ENCODE measurements at places on chromosomes 6 and 20. TPM values are rescaled to one million over a fixed set of nuclear protein-coding genes. Genes with fewer than 3 reads are reported as not detected.

Gene MICB
- 16.8 TPM for total RNA-seq

Gene TNFRSF6B
- total RNA-seq, result 619 TPM

Gene BHLHE23
- not detected for total RNA-seq

Gene GPX5
- not detected for total RNA-seq

Gene CCN2
- total RNA-seq, result 13.5 TPM

Gene SNX9
- 37.8 TPM for total RNA-seq

Gene OXT
- total RNA-seq, result not detected

Gene NRN1
- total RNA-seq, result 0.39 TPM

Gene FAM50B
- total RNA-seq, result 7.9 TPM

Gene DEFB124
- total RNA-seq, result not detected

Gene BIRC7
- total RNA-seq, result not detected

Gene DTNBP1
- 3.6 TPM for total RNA-seq

Gene PREX1
- 0.08 TPM for total RNA-seq

Gene EEF1A2
- not detected for total RNA-seq

Gene ARFGEF3
- total RNA-seq, result under 0.01 TPM

Gene CALHM6
- total RNA-seq, result 2.5 TPM

Gene FLOT1
- 26.1 TPM for total RNA-seq

Gene PI3
- 11.0 TPM for total RNA-seq

Gene LRRC73
- 0.16 TPM for total RNA-seq

Gene CD24
- total RNA-seq, result 175 TPM

Gene AKAP12
- total RNA-seq, result 10.9 TPM

Gene PPP1R3G
- 0.04 TPM for total RNA-seq

Gene ZGPAT
- 24.1 TPM for total RNA-seq

Gene NDUFAF5
- 22.3 TPM for total RNA-seq

Gene SLC2A10
- total RNA-seq, result 0.16 TPM

Gene C4B
- total RNA-seq, result 2.4 TPM

Gene PPIL4
- total RNA-seq, result 15.7 TPM

Gene SLC22A3
- total RNA-seq, result 2.5 TPM

Gene FOXQ1
- 4.5 TPM for total RNA-seq

Gene COL21A1
- total RNA-seq, result 0.39 TPM

Gene NANP
- total RNA-seq, result 7.7 TPM

Gene GMPR
- not detected for total RNA-seq

Gene SNAP91
- total RNA-seq, result not detected

Gene IRAK1BP1
- total RNA-seq, result 2.7 TPM

Gene C6orf120
- total RNA-seq, result 20.5 TPM

Gene SCUBE3
- total RNA-seq, result not detected

Gene TPD52L2
- 146 TPM for total RNA-seq

Gene EDN3
- total RNA-seq, result not detected

Gene DPPA5
- not detected for total RNA-seq

Gene PPIL6
- 2.5 TPM for total RNA-seq

Gene C20orf204
- total RNA-seq, result under 0.01 TPM

Gene MUCL3
- not detected for total RNA-seq
